ENCODE measurements at places on chromosomes 2 and 18.

DNA sequence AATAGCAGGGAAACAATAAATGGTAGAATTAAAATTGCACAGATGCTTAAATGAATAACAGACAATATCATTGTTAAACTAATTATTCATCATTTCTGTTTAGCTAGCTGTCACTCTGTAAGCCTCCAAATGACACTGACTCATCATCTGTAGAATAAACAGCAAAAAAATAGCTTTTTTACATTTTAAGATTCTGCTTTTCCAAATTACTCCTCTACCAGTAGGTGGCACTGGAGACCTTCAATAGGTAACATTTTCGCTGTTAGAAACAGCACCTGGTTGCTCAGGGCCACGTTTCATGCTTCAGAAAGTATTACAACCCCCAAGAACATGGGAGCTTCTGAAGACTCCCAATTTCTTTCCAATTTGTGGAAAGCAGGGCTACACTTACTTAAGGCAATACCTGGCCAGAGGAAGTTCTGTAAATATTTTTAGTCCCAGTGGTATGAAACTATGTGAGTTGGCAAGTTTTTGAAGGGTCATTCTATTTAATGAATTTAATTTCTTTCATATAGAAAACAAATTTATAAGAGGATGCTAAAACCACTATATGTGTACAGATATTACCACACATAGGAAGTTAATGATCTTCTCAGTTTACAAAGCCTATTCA, 45.4 kb downstream of the TTN start:
- DNase-seq, result no peak

GRCh38 chr18:22020867-22021370, 148.5 kb upstream of the GATA6 start:
- DNase-seq, result no peak

GRCh38 chr2:242060212-242060835, 190.8 kb downstream of the RTP5 start:
- DNase-seq, result no peak

DNA sequence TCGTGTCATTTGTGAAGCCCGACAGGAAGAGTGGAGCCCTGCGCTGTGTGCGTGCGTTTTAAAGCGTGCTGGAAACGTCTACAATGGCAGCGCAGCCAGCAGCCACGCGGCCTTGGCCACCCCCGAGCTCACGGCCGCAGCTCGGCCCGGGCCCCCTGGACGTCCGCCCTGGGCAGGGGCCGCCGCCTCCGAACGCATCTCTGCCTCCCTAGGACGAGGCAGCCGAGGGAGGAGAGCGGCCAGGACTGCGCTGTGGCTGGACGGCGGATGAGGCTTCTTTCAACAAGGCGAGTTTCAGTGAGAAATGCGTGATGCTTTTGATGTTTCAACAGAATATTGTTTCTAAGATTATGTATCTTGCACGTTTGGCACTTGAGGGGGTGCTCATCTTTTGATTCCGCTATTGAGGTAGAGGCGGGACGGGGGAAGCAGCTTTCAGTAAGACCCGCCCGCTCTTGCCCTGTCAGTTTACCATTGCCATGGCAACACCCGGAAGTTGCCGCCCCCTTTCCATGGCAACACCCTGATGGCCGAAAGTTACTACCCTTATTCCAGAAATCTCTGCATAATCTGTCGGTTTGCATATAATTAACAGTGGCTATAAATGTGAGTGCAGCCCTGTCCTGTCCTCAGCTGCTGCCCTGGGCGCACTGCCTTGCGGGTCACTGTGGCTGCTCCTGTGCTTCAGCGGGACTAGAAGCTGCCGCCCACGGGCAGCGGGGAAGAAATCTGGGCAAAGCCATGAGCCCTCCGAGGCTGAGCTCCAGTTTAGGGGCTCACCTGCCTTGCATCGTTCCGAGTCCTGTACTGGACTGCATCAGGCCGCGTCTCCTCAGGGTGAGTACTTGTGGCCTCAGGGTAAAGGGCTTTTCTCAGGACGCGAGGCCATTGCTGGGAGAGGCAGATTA, 38.6 kb downstream of the ADNP2 start:
- peak; percentile 50 for DNase-seq

GRCh38 chr18:55821219-55821618, 233.2 kb upstream of the TCF4 start:
- no peak for DNase-seq
